ENCODE measurements at places on chromosomes 16 and 17.

DNA sequence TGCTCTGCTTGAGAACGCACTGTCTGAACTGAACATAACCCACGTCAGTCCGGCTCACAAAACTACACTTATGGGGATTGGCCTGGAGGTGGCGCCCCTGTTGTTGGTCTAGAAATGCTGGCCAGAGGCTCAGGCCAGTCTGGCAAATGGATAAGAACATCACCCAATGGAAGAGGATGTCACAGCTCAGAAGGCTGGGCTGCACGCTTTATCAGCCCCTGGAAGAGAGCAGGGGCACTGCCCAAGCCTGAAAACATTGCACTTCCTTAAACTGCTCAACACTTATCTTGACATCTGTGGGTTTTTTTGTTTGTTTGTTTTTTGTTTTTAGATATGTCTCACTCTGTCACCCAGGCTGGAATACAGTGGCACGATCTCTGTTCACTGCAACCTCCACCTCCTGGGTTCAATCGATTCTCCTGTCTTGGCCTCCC, 24.8 kb upstream of the BPTF start:
- DNase-seq, result peak; percentile 71

- no peak for DNase-seq
Observed at GRCh38 chr17:6374761-6375312, 60.1 kb downstream of the AIPL1 start.

DNA sequence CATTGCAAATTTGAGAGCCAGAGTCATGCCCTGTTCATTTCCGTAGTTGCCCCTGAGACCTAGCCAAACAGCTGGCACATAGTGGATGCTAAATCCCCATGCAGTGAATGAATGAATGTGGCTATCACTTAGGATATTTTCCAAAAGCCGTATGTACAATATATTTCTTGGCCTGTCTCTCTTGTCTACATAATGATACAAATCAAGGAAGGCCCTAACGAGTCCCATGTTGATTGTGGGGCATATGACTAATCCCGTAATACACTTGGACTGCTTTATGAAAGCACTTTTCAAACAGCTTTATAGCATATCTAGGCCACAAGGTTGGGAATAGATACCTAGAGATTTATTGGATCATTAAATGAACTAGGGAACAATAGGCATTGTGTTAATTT, 478.0 kb downstream of the SLC39A11 start:
- DNase-seq, result no peak

DNA sequence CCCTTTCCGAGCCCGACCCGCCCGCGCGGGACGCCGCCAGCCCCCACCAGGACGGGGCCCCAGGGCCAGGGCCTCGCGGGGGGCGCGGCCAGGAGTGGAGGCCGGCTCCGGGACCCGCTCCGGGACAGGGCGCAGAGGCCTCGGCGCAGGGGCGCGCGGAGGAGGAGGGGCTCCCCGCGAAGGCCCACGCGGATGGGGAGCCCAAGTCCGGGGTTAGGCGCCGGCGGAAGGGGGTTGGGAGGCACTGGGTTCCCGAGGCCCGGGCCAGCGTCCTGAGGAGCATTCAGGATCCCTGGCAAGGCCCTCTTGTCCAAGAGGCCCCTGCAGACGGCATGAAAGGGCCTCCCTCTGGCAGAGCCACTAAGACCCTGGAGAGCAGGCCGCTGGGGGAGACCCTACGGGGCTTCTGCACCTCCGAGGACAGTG, 57.8 kb upstream of the CIBAR2 start:
- DNase-seq, result no peak

- no peak for DNase-seq
Observed at GRCh38 chr17:81382851-81383250, 12.4 kb upstream of the BAHCC1 start.

- no peak for DNase-seq
Observed at GRCh38 chr17:50037321-50038107, 18.4 kb upstream of the ITGA3 start.

DNA sequence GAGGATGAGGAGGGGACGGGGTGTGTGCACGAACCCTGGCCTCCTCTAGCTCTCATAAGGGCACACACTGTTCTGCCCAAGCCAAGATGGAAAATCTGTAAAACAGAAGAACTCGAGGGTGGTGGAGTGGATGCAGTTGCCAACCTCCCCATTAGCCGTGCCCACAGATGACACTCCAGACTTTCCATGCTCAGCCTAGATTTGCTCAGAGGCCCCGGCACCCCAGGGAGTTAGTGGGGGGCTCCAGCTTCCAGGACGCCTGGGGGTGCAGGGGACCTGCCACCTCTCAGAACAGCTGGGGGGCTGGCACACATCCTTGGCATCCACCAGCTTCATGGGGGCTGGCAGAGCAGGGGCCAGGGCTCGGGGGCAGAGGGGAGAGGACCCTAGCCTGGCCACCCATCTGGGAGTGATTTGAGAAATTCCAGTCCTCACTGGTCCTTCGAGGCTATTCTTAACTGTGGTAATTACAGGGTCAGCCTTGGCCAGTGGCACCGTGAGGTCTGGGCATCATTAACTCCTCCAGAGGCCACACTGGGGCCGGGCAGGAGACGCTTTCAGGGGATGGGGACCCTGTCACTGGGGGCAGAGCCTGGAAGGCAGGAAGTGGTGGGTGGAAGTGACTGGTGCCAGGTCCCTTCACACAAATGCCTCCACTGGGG, 14.3 kb downstream of the VASN start:
- DNase-seq, result no peak

GRCh38 chr17:65593855-65594845, 32.7 kb upstream of the AXIN2 start:
- no peak for DNase-seq

- no peak for DNase-seq
Observed at GRCh38 chr17:40070709-40071312, 8.0 kb downstream of the THRA start.

DNA sequence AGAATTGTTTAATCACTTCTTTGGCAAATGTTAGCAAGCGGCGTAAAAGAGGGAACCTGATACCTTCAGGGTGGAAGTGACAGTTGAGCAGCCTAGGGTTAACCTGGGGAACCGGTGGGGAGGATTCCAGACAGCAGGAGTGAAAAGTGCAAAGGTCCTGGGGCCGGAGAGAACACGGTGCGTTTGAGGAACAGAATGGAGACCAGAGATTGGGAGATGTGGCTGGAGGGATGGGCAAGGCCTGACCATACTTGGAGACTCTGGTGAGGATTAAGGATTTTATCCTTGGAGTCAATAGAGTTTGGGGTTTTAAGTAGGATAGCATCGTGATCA, 2.3 kb upstream of the ZNF500 start:
- DNase-seq, result no peak

- DNase-seq, result peak; percentile 39
Observed at GRCh38 chr17:10327640-10328039, 45.2 kb downstream of the MYH13 start.

- no peak for DNase-seq
Observed at GRCh38 chr17:47774331-47774730, 41.3 kb downstream of the TBX21 start.

- DNase-seq, result no peak
Observed at GRCh38 chr17:61926826-61927207, 965 bp downstream of the INTS2 start.

GRCh38 chr17:59688496-59688895, 18.7 kb downstream of the PTRH2 start:
- no peak for DNase-seq

DNA sequence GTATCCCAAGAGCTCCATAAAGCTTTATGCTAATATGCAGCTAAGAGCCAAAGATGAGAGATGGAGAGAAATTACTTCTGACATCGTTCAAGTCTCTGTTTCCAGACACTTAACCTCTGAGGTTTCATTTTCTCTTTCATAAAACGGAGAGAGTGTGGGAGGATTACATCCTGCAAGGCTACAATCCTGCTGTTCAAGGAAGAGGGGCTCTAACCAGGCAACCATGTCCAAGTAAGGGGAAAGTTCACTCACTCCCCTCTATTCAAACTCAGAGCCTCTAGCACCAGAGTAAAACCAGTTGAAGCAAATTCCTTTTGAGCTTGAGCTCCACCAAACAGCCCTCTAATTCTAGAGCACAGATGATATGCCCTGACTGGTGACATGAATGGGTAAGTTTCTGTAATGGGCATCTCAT, 397.4 kb downstream of the NPIPA8 start:
- DNase-seq, result no peak
